ENCODE measurements at places on chromosomes 2 and 18.

- no peak for DNase-seq
Measured at GRCh38 chr2:97936199-97936598, 59.5 kb downstream of the TMEM131 start.

GRCh38 chr2:120672526-120673204 lies 63.0 kb upstream of the GLI2 start:
- no peak for DNase-seq

DNA sequence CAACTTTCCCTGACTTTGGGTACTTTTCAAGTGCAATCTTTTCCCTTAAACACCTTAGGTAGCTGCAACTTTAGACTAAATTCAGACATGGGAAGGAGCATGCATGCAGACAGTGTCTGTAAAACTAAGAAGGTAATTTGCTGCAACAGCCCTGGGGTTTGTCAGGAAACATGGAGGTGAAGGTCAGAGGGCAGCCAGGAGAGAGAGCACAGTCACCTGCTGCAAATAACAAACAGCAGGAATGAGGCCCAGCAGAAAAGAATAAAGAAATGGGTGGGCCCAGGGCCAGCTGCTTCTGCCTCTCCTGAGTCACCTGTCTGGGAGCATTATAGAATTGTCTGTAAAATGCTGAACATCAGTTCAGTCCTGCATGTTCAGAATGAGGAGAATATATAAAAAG lies 35.2 kb downstream of the MTHFD2 start:
- DNase-seq = no peak

DNA sequence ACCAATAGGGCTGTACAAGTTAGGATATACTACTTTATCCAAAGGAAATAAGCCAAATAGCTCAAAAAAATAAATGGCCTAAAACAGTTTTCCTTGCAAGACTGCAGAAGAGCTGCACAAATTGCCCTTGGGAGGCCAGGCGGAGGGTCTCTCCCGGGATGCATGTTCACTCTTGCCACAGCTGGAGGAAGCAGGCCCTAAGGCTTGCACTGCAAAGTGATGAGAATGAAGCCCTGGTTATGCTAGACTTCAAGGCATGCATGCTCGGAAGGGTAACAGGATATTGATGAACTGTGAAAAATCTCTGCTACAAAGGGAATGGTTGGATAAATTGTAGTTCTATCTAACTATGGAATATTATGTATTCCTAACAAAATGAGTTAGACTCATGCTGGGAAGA lies 27.5 kb upstream of the LDLRAD4 start:
- DNase-seq = no peak

- DNase-seq = no peak
Measured at GRCh38 chr2:186848873-186849578, at the start of gene ZSWIM2. Gene ZSWIM2, minus strand, starts transcription at chr2:186849170. Its CDS starts 40 bp downstream, at chr2:186849130.

DNA sequence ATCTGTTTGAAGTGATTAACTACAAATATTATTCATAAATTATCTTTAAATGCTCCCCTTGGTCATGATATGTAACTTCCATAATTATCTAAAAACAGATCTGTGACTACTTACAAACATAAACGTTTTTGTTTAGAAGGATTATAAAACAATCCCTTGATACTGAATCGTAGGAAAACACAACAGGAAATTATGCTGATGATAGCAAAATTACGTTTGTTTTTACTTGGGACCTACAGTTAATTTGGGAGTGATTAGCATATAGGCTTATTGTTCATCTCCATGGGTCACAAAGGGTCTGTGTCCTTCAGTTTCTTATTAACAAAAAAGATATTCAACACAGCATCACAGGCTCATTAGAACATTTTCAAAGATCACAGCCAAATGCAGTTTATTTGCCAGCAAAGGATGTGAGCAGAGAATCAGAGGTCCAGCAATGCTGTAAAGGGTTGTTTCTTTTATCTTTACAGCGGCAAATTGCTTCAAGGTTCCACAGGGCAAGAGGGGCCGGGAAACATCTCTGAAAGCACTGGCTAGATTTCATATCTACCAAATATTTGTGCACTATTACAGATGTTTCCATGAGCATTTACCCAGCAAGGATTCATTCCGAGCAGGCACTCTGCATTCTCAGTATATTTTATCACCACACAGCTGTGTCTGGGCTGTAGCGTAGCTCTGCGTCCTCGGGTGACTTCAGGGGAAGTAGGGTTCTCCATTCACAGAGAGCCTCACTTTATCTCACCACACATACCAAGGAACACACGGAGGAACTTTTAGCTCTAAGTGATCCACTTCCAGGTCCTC lies 4.1 kb downstream of the CCDC195 start:
- no peak for DNase-seq

DNA sequence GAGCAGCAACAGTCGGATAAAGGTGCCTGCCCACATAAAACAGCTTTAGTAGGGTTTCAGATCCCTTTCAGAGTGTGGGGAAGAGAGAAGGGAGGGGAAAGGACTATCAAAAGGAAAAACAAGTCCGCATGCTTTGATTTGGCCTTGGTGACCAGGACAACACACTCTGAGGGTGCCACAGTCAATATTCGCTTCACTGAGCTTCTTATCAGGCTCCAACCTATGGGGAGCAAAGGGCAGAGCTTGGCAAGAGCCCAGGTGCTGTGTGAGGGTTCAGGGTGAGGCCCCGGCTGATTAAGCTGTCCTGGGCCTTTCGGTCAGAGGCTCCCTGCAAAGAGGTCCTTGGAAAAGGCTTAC lies 237.4 kb upstream of the SMAD2 start:
- DNase-seq = no peak

All from GM18507 (cell line).